Right lung (tissue), 10 donors: ENCODE measurements at places on chromosomes 7 and 10.

DNA sequence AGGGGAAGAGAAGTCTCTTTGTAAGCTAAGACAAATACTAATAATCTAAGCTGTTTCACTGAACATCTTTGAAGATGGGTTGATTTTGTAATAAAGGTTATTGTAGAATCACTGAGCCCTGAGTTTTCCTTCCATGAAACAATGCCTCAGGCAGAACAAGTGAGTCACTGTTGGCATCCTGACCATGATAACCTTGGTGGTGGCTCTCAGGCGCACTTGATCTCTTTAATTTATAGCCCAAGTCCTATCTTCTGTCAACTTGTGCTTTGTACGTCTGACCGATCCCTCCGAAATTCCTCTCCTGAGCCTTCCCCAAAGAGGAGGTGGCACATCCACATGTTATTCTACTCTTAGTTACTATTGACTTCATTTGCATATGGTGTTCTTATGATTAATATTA, 812.9 kb downstream of the REEP3 start:
- DNase-seq, result no peak

DNA sequence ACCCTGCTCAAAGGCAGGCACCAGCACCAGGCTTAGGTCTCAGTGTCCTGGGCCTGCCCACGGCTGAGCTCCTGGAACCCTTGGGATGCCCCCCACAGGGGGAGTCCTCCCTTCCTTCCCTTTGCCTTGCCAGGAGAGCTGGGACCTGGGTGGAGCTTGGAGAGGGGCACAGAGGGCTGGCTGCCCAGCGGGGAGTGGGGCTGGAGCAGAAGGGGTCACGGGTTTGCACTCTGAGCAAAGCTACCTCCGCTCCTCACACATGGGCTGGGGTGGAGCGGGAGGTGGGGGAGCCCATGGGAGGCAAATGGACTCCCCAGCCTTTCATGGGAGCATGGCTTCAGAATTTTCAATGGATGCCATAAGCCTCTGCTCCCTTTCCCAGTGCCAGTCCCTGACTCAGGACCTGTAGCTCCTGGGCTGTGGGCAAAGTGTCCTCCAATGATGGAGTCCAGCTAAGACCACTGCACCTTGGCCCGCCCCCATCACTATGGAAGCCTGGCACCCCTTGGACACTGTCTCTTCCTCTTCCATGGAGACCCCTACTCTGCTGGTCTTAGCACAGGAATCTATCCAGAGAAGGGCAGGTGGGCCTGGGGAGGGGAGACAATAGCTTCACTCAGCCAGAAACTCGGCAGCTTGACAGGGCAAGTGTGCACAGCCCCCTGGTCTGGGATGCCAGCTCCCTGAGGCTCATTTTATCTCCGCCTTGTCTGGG, 39.9 kb downstream of the LDB3 start:
- no peak for DNase-seq

- DNase-seq, result peak; percentile 23
Measured at GRCh38 chr10:62459072-62459471, 84.9 kb downstream of the ZNF365 start.

DNA sequence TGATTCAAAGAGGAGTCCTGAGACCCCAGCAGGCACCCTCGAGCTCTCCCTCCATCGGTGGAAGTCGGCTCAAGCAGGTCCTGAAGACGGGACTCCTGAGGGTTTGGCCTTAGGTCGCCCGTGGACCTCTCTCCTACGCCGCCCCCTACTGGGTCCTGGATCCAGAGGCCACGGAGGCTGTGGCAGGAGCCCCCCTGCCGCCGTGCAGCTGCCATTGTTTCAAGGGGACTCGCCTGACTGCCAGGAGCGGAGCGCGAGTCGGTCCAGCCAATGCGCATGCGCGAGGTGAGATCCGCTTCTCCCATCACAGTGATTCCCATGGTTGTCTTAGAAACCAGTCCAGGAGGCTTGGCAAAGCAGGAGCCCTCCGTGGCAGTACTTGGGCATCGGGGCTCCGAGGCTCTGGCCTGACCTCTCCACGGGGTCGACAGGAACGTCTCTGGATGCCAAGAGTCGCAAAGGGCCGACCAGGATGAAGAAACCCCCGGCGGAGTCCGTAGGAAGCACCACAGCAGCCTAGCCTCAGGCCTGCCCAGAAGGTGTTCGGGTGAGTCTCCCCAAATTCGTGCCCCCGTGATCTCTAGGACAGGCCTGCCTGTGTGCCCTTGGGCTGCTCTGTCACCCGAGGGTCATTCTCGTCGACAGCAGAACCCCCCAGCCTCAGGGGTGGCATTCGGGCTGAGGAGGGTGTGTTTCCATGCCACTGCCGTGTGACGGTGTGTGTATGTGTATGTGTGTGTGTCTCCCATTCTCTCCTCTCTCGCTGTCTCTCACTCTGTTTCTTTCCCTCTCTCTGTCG, 322.3 kb downstream of the ZNF716 start:
- DNase-seq, result no peak

GRCh38 chr10:110358869-110359629, 54.3 kb upstream of the SMNDC1 start:
- DNase-seq, result no peak

DNA sequence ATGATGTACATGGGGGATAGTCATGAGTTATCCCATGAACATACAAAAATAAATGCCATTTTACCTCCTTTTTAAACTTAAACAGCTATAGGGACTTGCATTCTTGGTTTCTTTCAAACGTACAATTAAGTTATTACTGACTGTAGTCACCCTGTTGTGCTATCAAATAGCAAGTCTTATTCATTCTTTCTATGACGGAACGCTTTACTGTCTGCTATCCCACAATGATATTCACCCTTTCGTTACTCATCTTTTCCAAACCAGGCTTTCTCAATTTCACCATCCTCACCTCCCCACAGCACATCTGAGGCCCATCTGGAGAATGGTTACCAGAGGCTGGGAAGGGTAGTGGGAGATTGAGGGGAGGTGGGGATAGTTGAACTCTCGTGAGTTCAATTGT, 218.8 kb downstream of the PHF14 start:
- DNase-seq, result no peak

- DNase-seq, result no peak
Measured at GRCh38 chr7:105800849-105801534, 75.4 kb downstream of the ATXN7L1 start.

DNA sequence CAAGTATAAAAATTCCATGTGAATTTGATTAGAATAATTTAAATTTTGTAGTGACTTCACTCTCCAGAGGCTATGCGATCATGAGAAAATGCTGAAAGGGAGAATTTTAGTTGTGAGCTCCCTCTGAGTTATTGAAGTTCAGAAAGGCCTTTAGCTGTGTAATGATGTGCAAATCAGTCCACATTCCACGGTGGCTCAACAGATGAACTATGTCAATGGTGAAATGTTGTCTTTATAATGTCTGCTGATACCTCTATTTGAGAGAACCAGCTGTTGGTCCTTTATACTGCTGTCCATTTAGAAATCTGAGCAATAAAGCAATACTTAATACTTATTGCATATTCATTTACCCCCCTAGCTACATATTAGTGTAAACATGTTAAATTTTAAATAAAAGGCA, 7.1 kb upstream of the ITGB8 start:
- peak; percentile 82 for DNase-seq

DNA sequence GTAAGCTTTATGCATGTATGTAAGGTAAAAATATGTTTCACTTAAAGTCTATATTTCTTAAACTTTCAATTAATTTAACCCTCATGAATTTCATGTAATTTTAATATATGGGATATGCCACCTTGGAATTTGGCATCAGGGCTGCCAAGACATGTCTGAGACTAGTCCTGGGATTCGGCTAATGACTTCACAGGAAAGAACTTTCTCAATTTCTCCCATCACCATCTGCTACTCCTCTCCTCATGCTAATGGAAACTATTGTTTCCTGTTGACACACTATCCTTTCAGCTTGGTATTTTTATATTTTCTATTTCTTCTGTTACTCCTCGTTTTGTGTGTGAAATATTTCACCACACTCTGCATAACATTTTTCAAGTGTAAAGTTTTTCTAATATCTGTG, 205.9 kb downstream of the ARL4A start:
- DNase-seq, result no peak

- no peak for DNase-seq
Measured at GRCh38 chr7:7709291-7709690, 9.1 kb downstream of the RPA3 start.

- DNase-seq, result no peak
Measured at GRCh38 chr7:68504716-68505115, 1093.6 kb upstream of the AUTS2 start.

DNA sequence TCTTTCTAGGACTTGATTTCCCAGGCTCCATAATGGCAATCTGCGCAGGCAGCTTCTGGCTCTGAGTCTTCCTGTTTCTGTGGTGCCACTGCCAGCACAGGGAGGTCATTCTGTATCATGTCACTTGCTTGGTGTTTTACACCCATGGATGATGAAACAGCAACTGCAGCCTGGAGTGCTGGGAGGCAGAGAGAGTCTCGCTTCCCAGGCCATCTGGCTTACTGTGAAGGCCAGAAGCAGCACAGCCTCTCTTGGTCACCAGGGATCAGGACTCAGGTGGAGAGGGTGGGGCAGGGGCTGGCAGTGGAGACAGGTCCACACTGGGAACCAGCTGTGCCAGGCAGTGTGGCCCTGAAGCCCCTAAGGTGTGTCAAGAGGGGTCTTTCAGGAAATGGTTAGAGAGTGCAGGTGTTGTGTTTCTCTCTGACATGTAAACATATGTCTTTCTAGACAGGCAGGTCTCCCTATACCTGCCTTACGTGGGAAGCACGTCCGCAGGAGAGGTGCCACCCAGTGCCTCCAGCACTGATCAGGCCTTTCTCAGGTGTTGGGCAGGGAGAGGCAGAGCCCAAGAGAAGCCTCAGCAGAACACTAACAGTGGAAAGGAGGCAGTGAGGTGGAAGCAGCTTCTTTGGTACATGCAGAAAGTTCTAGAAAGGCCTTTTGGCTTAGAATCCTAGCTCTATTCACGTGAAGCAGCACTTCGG, 71.4 kb downstream of the INSIG1 start:
- no peak for DNase-seq

- DNase-seq, result no peak
Measured at GRCh38 chr7:768881-769504, 41.9 kb upstream of the PRKAR1B start.

DNA sequence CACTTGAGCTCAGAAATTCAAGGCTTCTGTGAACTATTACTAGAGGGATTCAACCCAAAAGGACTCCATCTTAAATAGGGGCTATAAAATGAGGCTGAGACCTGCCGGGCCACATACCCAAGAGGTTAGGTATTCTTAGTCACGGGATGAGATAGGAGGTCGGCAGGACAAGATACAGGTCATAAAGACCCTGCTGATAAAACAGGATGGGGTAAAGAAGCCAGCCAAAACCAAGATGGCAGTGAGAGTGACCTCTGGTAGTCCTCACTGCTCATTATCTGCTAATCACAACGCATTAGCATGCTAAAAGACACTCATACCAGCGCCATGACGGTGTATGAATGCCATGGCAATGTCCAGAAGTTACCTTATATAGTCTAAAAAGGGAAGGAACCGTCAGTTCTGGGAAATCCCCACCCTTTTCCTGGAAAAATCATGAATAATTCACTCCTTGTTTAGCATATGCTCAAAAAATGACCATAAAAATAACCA, 101.2 kb upstream of the TRIM24 start:
- no peak for DNase-seq

- DNase-seq, result peak; percentile 41
Measured at GRCh38 chr7:116948934-116949333, 4.4 kb upstream of the ST7 start.

DNA sequence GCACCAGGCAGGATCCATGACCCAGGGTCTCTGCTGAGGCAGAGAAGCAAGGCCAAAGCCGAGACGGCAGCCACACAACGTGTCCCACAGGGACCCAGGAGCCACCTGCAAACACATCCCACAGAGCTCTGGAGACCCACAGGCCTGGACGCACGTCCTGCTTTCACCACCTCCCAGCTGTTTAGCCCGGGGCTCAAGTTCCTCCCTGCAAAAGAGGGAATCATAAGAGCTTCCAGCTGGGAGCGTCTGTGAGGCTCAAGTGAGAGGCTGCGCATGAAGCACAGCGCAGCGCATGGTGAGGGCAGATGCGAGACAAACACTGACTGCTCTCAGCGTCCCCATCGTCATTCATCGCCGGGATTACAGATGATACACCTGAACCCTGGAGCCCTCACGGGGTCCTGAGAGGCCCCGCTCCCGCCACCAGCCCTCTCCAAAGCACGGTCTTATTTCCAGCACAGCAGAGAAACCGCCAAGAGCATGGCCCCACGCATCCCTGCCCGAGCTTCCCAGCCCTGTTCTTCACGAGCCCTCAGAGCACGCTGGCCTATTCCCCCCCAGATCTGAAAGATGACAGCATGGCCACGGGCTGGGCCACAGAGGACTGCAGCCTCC, 88.7 kb downstream of the MAD1L1 start:
- no peak for DNase-seq

DNA sequence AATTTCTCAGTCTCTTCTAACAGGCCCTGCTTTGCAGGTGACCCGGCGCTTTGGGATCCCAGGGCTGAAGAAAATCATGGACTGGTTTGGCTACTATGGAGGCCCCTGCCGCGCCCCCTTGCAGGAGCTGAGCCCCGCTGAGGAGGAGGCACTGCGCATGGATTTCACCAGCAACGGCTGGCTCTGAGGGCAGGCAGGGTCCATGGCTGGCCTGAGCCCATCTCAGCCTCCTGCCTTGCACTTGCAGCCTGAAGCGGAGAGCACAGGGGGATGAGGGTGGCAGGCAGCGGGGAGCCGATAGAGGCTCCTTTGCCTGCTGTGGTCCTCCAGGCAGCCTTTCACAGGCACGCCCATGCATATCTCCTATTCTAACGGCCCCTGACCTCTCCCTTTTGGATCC, 21.8 kb downstream of the MORN4 start:
- DNase-seq, result no peak

DNA sequence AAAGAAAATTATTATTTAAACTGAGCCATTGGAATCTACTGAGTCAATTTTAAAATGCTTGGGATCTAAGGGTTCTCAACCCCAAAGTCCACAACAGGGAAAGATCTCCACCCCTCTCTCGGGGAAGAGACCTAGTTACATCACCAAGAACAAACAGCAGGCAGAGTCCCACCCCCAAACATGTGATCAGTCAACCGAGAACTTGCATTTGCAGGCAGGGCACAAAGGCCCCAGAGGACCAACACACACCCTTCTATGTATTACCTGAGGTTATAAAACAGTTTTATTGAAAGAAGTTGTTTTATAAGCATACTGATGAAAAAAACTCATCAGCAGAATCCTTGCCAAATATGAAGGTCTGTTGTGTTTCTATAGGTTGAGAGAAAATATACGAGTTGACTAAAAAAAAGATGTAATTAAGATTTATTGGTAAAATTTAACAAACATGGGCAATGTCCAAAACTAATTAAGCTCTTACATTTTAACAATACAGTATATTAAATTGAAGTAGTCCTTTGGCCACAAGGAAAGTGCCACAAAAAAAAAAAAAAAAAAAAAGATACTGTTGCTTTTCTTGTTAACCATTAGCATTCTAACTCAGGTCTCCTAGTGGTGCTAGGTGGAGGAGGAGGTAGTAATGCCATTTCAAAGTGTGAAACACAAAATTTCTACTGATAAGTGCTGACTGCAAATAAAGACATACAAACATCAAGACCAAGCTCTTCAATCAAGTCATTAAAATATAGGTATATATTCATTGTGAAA, 975 bp upstream of the USP54 start:
- peak; percentile 57 for DNase-seq
